ENCODE measurements at places on chromosomes 12 and 14.

- DNase-seq = no peak
These were observed 48.3 kb upstream of the ZFP36L1 start for GRCh38 chr14:68841016-68841809.

GRCh38 chr14:39381366-39381765 is 50.9 kb downstream of the FBXO33 start:
- DNase-seq = no peak

- DNase-seq = no peak
These were observed 2.5 kb upstream of the PGAM5 start for GRCh38 chr12:132708150-132708549.

DNA sequence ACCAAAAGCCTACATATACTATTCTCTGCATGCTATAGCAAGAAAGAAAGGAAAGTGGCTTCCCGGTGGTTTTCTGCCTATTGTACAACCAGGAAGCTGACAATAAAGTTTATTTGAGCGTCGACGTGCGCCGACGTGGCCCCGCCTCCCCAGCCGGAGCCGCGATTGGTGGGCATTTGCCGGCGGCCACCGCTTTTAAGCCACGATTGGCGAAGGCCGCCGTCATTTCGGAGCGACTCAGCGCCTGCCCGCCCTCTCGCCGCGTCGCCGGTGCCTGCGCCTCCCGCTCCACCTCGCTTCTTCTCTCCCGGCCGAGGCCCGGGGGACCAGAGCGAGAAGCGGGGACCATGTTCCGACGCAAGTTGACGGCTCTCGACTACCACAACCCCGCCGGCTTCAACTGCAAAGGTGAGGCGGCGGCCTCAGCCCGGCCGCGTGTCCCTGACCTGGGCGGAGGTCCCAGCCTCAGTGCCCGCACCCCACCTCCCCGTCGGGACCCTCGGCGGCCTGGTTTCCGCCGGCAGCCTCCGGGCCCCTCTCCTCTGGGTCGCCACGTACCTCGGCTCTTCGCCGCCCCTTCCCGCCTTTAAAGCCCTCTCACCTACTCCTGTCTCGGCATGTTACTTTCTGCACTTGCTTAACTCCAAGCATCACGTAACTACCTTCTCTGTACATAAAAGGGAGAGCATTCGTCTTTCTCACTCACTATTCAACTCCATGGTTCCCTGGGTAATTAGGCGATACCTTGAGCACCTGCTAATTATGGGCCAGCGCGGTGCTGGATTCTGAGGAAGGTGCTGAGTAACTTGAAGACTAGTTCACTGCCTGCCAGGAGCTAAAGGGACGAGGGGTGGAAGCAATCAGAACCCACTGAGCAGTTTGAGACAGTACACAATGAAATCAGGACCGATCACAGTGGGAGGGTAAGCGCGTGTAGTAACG is at the start of gene RTRAF:
Gene RTRAF (plus strand): TSS at position 254 of the 942 bp plus-strand sequence. CDS start 94 bp downstream, at position 348.
- peak; percentile 96 for DNase-seq

DNA sequence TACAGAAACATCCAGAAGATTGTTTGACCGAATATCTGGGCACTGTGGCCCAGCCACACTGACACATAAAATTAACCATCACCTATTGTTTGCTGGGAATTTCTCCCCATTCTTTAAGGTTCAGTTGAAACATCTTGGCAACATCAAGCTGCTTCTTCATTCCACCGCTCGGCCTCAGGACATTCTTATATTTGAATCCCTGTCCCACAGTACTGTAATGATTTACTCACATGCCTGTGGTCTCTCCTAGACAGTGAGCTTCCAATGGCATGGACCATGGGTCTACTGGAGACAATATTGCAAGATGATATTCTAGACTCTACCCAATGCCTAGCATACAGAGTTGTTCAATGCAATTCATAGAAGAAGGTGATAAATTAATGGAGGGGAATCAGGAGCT is 56.1 kb downstream of the EMP1 start:
- DNase-seq = no peak

Data from hematopoietic multipotent progenitor cell treated with erythropoietin and hydrocortisone succinate and interleukin-3 and kit ligand, for 4 days (in vitro differentiated cells).